ENCODE measurements at places on chromosomes 2 and 18.
A peak's percentile ranks its signal among the peaks of the same experiment; 100 is the strongest.

GRCh38 chr2:222424729-222425671 lies 657 bp downstream of the SGPP2 start:
- DNase-seq, result peak; percentile 52

DNA sequence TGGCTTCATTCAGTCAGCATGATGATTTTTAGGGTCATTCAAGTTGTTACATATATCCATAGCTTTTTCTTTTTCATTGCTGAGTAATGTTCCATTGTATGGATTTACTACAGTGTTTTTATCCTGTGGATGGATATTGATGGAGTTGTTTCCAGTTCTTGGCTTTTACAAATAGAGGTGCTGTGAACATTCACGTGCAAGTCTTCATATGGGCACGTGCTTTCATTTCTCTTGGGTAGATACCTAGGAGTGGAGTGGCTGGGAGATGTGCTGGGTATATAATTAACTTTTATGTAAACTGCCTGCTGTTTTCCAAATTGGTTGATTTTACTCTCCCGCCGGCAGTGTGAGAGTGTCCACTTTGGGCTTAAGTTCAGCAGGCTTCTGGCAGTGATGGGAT lies 16.5 kb downstream of the AGAP1 start:
- DNase-seq, result no peak

DNA sequence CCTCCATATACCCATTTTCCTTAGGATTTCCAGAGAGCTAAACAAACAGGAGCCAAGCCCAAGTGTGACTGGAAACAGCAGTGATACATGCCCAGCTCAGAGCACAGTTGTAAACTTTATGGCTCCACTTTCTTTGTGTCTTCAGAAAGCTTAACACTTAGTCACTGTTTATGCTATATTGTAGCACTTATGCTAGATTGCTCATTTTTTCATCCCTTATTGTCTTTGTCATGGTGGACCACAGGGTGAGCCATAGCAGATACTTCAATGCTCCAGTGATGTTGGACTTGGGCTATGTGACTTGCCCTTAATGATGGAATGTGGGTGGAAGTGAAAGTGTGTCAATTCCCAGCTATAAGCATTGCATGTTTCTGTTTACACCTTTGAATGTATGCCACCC lies 401.6 kb downstream of the METTL4 start:
- no peak for DNase-seq

GRCh38 chr2:169386722-169387121 lies 24.4 kb upstream of the LRP2 start:
- no peak for DNase-seq

- no peak for DNase-seq
Measured at GRCh38 chr2:168091986-168092385, 155.4 kb downstream of the STK39 start.

- peak; percentile 57 for DNase-seq
Measured at GRCh38 chr2:177239932-177240630, 24.4 kb downstream of the NFE2L2 start.

GRCh38 chr2:98623657-98624056 lies 15.3 kb downstream of the UNC50 start:
- DNase-seq, result no peak

- no peak for DNase-seq
Measured at GRCh38 chr2:12177455-12178288, 431.2 kb downstream of the LPIN1 start.

DNA sequence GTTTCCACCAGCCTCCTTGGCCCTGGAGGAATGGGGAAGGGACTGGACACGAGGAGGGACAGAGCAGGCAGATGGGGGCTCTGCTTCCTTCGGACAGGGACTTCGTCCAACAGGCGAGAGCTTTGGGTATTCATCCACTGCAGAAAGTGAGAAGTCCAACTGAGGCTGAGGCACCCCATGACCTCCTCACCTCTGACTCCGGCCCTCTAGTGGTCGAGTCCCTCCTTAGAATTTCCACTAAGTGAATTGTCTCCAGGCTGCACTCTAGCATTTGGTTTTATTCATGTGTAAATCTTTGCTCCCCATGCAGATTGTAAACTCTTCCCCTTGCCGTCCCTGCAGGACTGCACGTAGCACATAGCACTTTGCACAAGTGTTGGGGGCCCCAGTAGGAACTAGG lies 75.6 kb downstream of the TMEM247 start:
- DNase-seq, result no peak

GRCh38 chr2:235851828-235852525 lies 316.2 kb downstream of the GBX2 start:
- no peak for DNase-seq

- DNase-seq, result no peak
Measured at GRCh38 chr2:43051338-43051737, 175.1 kb downstream of the ZFP36L2 start.

DNA sequence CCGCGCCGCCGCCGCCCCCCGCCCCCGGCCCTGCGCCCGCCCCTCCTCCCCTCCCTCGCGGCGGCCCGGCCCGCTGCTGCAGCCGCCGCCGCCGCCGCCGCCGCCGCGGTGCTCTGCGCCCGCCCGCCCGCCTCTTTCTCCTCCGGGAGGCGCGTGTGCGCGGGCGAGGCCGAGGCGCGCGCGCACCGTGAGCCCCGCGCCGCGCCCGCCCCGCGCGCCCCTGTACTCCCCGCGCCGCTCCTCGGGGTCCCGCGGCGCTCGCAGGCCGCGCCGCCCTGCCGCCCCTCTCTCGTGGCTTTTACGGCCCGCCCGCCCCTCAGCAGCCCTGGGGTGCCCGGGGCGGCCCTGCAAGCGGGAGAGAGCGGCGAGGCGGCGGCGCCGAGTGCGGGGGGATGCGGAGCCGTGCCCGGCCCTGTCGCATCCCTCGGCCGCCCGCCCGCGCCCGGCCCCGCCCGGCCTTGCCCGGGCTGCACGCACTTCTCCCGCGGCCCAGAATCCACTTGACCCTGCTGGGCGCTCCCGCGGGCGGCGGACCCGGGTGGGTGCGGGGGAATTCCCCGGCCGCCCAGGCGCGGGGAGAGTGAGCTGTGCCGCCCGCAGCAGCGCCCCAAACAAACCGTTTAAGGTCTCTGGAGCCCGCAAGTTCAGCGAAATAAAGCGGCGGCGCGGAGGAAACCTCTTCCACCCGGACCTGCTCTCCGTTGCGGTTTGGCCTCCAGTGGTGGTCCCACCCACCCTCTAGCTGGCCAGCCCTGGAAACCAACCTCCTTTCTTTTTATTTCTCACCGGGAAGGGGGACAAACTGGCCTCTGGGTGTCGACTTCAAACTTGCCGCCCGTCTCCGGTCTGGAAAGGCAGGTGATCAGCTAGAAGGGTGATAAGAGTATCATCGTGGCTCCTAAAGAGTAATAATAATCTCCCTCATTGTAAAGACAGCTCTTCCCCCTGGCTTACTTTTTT lies 37.4 kb downstream of the AFF3 start:
- DNase-seq, result peak; percentile 53

GRCh38 chr2:178650554-178650953 lies 156.7 kb downstream of the TTN start:
- no peak for DNase-seq

- DNase-seq, result no peak
Measured at GRCh38 chr18:54616220-54616848, 25.3 kb downstream of the DYNAP start.

- DNase-seq, result peak; percentile 68
Measured at GRCh38 chr2:130336877-130337734, 5.6 kb upstream of the IMP4 start.

Measured in dorsolateral prefrontal cortex (tissue), 122 donors.